ENCODE measurements at places on chromosomes 5 and 9. TPM values are rescaled to one million over a fixed set of nuclear protein-coding genes. Genes with fewer than 3 reads are reported as not detected.

DNA sequence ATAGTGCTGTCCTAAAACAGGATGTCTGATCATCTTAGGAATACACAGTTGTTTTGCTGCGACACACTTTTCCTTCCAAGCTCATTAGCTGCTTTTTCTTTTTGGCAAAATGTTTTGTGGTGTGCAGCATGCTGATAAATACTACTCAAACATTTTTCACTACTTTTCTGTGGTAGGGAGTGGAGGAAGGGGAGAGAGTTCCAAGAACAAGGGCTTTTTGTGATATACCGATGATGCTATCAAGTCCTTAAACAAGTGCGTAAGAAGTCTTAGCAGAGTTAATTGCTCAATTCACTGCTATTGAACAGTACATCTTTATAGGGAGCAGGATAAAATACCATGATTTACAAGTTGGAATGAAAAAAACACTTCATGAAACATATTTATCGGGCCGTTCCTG lies 23.6 kb upstream of the TEK start:
- no peak for DNase-seq

- no peak for DNase-seq
These were observed 4.8 kb downstream of the ECSCR start for GRCh38 chr5:139457653-139458306.

The SEMA4D gene
- 29.8 TPM for total RNA-seq

GRCh38 chr5:30808996-30809395 lies 384.5 kb upstream of the CDH6 start:
- no peak for DNase-seq

The SLCO6A1 gene
- total RNA-seq = not detected

DNA sequence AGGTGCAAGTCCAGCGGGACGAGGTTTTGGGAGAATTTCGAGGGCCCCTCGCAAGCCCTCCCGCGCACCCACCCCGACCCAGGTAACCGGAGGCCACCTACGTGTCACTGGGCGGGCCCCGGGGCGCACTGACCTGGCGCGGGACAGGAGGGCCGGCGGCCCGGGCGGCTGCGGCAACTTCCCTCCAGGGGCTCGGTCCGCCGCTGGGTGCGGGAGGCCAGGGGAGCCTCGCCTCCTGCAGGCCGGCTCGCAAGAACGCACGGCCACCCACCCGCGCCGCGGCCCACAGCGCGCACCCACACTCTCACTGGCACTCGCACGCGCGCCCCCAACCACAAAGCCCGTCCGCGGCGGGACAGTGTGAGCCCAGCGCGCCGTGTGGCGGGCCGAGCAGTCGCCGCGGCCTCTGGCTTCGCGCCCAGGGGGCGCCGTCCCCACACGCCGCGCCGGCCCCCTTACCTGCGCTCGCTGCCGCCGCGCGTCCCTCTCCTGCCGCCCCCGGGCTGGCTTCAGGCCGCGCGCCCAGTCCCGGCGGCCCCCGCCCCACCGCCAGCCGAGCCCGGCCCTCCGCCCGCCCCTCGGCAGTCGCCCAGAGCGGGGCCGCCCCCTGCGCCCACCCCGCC lies 451 bp downstream of the LPAR1 start:
- no peak for DNase-seq

GRCh38 chr5:132427281-132428146 lies 58.0 kb downstream of the SLC22A5 start:
- DNase-seq = peak; percentile 81

- DNase-seq = no peak
These were observed 39.8 kb upstream of the FLT4 start for GRCh38 chr5:180689071-180689694.

GRCh38 chr5:177434437-177434836 lies 8.0 kb downstream of the GRK6 start:
- DNase-seq = no peak

DNA sequence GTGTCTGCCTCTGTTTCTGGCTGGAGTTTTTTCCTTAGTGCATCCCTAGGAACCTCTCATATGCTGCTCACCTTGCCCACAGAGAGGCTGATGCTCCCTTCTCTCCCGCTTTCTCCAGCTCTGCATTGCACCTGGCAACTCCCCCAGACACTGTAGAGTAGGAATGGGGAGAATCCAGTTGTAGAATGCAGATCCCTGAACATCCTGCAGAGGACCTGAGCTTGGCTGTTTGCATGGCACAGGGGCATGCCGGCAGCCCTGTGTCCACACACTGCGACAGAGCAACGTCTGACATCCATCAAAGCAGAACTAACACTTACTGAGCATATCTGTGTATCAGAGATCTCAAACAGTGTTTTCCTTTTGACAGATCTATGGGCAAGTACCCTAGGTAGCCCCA lies 19.9 kb downstream of the IDNK start:
- DNase-seq = no peak

DNA sequence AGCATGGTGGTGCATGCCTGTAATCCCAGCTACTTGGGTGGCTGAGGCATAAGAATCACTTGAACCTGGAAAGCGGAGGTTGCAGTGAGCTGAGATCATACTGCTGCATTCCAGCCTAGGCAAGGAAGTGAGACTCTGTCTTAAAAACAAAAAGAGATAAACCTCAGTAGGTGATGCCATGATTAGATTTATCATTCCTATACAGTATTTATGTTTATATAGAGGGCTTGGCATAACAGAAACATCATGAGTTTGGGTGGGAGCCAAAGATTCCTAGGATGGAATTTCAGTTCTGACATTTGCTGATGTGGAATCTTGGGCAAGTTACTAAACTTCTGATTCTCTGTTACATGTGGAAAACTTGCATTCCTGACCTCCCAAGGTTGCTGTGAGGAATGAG lies 22.3 kb downstream of the RFK start:
- no peak for DNase-seq

The SLC22A4 gene
- total RNA-seq = 1.4 TPM

GRCh38 chr5:122175852-122176251 lies 46.5 kb downstream of the ZNF474 start:
- DNase-seq = no peak

- no peak for DNase-seq
These were observed 110.1 kb upstream of the MOCS2 start for GRCh38 chr5:53219610-53220009.

- DNase-seq = no peak
These were observed 319.3 kb downstream of the TLE1 start for GRCh38 chr9:81370096-81370495.

The ZNF354C gene
- 3.2 TPM for total RNA-seq

- DNase-seq = no peak
These were observed 132.6 kb downstream of the GHR start for GRCh38 chr5:42555797-42556196.

The ASS1 gene
- total RNA-seq = 357 TPM

The TRMT10B gene
- 2.9 TPM for total RNA-seq

DNA sequence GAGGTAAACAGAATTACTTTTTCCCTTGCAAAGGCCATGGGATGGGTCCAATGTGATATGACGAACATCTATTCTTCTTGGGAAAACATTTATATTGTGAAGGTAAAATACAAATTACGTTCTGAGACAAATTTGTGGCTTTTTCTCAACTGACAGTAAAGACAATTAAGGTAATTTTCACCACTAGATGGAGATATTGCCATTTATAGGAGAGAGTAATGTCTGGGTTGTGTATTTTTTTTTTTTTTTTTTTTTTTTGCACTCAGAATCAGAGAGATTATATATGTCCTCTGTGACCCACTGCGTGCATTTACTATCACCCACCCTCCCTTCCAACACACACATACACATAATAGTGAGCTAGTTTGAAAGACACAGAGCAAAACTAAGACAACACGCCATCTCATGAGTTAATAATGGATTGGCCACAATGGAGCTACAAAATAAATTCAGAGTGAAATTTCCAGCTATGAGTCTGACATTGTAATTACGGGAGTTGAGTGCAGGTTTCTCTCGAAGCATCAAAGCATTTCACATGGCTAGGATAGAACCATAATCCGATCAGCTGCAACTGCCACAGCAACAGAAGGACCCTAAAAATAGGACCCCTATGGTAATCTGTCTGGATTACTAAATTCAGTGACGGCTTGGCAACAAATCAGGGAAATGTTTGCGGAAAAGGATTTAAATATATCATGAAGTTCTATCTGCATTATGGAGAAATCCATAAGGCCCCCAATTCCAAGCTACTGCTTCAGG lies 49.2 kb downstream of the ANXA1 start:
- no peak for DNase-seq

The SLC1A3 gene
- 21.6 TPM for total RNA-seq

The AJM1 gene
- total RNA-seq = 7.1 TPM

GRCh38 chr5:32710550-32711361 lies at the start of gene NPR3:
Gene NPR3 (plus strand): TSS chr5:32711321. CDS start chr5:32711777, 456 bp downstream.
- DNase-seq = peak; percentile 71

Measured in adrenal gland (tissue), 19 donors.